ENCODE measurements at places on chromosomes 6 and 20. TPM values are rescaled to one million over a fixed set of nuclear protein-coding genes. Genes with fewer than 3 reads are reported as not detected.

Gene PLAGL2
- total RNA-seq, result 16.4 TPM

Gene EYS
- not detected for total RNA-seq

GRCh38 chr6:56401477-56402070, 154.2 kb upstream of the COL21A1 start:
- H3K4me3 ChIP-seq, result no peak overlapping the region
- DNase-seq, result no peak
- H3K4me1 ChIP-seq, result no peaks in the 10 kb centered on the region
- H3K27ac ChIP-seq, result no peak overlapping the region

DNA sequence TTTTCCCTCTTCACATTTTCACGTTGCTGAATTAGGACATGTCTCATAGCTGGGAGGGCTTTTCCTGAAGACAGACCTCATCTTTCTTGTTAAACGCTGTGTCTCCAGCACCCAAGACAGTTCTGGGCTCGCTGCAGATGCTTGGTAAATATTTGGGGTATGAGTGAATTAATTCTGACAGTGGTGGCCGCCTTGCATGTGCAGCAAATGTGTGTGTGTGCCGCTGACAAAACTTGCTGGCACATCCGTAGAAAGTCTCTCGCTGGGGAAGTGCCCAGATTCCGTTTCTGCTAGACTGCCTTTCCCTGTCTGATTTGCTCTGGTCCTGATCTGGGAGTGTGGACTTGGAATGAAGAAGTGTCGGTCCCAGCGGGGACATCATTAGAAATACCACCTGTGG, 48.2 kb upstream of the ZNFX1 start:
- no peak overlapping the region for H3K4me3 ChIP-seq
- H3K27me3 ChIP-seq, result peaks cover 33% of the 10 kb centered on the region
- H3K27ac ChIP-seq, result peak overlapping the region; percentile 46
- no peak for DNase-seq

GRCh38 chr6:18343741-18344140, 43.4 kb upstream of the RNF144B start:
- DNase-seq, result no peak
- H3K4me1 ChIP-seq, result peaks cover 6% of the 10 kb centered on the region
- H3K27me3 ChIP-seq, result no peaks in the 10 kb centered on the region
- no peaks in the 10 kb centered on the region for H3K36me3 ChIP-seq

DNA sequence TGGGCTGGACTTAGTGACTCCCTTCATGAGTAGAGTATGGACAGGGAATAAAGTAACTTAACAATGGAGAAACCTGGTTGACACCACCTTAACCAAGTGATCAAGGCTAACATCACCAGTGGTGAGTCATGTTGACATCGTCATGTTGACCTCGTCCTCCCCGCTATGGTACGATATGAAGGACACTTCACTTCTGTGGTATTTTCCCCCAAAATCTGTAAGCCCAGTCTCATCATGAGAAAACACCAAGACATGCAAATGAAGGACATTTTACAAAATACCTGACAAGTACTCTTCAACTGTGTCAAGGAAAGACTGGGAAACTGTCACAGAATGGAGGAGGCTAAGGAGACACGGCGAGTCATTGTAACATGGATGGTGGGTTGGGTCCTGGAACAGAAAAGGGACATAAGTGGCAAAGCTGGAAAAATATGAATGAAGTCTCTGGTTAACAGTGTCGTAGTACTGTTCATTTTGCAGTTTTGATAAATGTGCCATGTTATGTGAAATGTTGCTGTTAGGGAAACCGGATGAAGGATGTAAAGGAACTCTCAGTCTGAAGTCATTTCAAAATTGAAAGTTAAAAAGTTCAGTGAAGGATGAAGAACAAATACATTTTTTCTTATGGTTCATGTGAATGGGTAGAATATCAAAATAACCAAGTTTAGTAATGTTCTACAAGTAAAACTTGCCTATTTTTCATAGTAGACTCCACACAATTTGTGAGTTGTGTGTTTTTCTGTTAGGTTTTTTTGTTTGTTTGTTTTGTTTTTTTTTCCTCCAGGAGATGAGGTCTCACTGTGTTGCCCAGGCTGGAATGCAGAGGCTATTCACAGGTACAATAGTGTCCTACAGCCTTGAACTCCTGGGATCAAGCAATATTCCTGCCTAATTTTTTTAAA, 247.5 kb downstream of the TMEM242 start:
- peaks cover 37% of the 10 kb centered on the region for H3K4me1 ChIP-seq
- no peaks in the 10 kb centered on the region for H3K27me3 ChIP-seq
- H3K4me3 ChIP-seq, result no peak overlapping the region
- H3K36me3 ChIP-seq, result no peaks in the 10 kb centered on the region
- H3K27ac ChIP-seq, result no peak overlapping the region

Gene SEL1L2
- not detected for total RNA-seq

GRCh38 chr6:45513213-45513618, 135.5 kb upstream of the SUPT3H start:
- DNase-seq, result no peak
- H3K4me3 ChIP-seq, result no peak overlapping the region
- H3K27ac ChIP-seq, result no peak overlapping the region
- peaks cover 14% of the 10 kb centered on the region for H3K36me3 ChIP-seq

- peaks cover 3% of the 10 kb centered on the region for H3K36me3 ChIP-seq
- H3K27ac ChIP-seq, result no peak overlapping the region
- peaks cover 46% of the 10 kb centered on the region for H3K4me1 ChIP-seq
- no peaks in the 10 kb centered on the region for H3K27me3 ChIP-seq
- DNase-seq, result no peak
- H3K4me3 ChIP-seq, result no peak overlapping the region
Measured at GRCh38 chr6:12071064-12071615, 59.0 kb downstream of the HIVEP1 start.

Gene RNF114
- total RNA-seq, result 46.2 TPM

DNA sequence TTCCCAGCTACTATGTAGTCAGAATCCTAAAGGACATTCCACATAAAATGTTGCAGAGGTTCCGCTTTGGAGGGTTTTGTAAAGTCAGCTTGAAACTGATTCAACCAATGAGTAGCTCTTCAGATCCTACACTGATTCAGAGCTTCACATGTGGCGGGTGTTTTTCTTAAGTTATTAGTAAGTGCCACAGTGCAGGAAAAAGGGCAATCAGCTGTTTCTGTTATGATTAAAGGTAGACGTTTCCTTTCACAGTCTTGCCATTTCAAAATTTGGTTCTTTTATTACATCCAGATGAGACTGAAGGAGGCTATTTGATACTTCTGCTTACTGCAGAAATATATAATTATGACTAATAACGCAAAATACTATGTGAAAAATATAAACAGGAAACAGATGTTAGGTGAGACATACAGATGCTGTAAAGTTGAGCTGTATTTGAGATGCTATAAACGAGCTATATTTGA, 443.9 kb downstream of the CDKAL1 start:
- no peak overlapping the region for H3K4me3 ChIP-seq
- peaks cover 4% of the 10 kb centered on the region for H3K4me1 ChIP-seq
- no peak for DNase-seq
- H3K36me3 ChIP-seq, result peaks cover 2% of the 10 kb centered on the region

DNA sequence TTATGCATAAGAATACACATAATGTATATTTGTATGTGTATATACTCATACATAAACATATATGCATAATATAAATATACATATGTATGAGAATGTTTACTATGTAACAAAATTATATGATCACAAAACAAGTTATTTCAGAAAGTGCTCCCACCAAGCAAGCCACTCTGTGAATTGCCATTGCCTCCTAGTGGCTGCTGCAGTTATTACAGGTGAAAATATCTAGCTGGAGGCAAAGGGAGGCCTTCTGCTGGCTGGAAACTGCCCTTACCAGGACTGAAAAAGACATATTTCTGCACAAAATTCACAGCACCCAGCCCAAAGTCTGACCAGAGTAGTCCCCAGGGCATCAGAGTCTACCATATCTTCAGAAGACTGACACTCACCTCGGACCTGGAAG, 14.4 kb upstream of the ADAM33 start:
- no peak overlapping the region for H3K4me3 ChIP-seq
- H3K27ac ChIP-seq, result no peak overlapping the region
- H3K36me3 ChIP-seq, result no peaks in the 10 kb centered on the region
- DNase-seq, result no peak

Gene BEND6
- total RNA-seq, result 10.9 TPM

Gene BCAS1
- not detected for total RNA-seq

- no peak overlapping the region for H3K4me3 ChIP-seq
- no peak for DNase-seq
- H3K27ac ChIP-seq, result peak overlapping the region; percentile 18
- H3K36me3 ChIP-seq, result peaks cover 14% of the 10 kb centered on the region
- no peaks in the 10 kb centered on the region for H3K27me3 ChIP-seq
- peaks cover 37% of the 10 kb centered on the region for H3K4me1 ChIP-seq
Measured at GRCh38 chr6:3405679-3406078, 51.2 kb downstream of the SLC22A23 start.

DNA sequence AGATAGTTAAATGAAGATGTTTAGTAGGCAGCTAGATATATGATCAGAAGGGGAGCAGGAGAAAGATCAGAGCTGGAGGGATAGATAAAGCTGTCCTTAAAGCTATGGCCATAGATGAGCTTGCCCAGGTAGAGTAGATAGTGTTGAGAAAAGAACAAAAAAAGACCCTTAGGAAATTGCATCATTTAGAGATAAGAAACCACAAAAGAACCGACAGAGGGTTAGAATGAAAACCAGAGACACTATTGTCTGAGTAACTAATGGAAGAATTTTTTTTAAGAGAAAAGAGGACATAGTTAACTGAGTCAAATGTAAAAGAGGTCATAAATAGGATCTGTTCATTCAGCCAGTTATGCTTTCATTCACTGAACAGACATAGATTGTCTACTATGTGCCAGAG, 101.8 kb downstream of the TNFAIP3 start:
- H3K27ac ChIP-seq, result no peak overlapping the region
- DNase-seq, result no peak
- H3K4me1 ChIP-seq, result peaks cover 4% of the 10 kb centered on the region
- peaks cover 1% of the 10 kb centered on the region for H3K27me3 ChIP-seq
- H3K4me3 ChIP-seq, result no peak overlapping the region

Gene OR2B6
- not detected for total RNA-seq

Gene CTAGE9
- not detected for total RNA-seq

DNA sequence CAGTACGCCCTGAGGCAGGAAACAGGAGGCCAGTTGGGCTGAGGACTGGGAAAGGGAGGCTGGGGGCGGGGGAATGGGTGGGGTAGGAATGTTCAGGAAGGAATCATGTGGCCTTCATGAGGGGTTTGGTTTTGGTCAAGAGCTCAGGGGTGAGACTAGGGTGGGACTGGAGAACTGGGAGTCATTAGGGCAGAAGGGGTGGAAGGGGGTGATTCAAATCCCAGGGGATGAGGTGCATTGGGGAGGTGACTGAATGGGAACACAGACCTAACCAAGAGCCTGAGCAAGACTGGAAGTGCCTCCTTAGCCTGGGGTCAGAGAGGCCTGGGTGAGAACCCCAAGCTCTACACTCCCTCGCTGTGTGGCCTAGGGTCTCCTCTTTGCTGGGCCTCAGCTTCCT, 86.8 kb downstream of the DLGAP4 start:
- DNase-seq, result no peak
- H3K27ac ChIP-seq, result no peak overlapping the region
- H3K36me3 ChIP-seq, result no peaks in the 10 kb centered on the region
- peaks cover 5% of the 10 kb centered on the region for H3K4me1 ChIP-seq
- peaks cover 35% of the 10 kb centered on the region for H3K27me3 ChIP-seq

Gene NKX2-4
- total RNA-seq, result not detected

Gene C4A
- total RNA-seq, result 13.3 TPM

DNA sequence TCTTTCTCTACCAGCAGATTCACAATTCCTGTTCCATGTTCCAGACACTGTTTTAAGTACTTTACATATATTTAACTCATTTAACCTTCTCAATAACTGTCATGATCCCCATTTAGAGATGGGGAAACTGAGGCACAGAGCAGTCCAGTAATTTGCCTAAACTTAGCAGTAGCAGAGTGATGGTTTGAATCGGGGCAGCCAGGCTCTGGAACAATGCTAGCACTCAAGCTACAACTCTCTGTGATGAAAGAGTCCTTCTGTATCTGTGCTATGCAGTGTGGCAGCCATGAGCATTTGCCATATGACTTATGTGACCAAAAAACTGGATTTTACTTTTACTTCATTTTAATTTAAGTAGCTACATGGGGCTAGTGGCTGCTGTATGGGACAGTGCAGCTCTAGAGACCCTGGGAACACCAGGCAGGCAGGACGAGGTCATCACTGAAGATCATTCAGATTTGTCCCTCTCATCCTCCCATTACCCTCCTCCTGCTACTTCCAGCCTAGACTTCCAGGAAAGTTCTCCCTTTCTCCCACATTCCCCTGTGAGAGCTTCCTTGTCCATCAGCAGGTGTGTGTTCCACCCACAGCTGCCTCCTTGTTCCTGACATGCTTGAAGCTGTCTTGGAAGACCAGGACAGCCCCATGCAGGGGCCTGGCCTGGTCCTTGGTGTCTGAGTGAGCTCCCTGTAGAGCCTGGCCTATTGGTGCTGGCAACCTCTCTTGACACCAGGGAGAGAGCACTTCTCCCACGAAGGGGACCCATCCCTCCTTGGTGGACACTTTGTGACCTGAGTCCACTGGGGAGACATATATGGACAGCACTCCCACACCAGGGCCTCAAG, 157.0 kb downstream of the MRPL14 start:
- no peak overlapping the region for H3K27ac ChIP-seq

Gene MDC1
- 25.5 TPM for total RNA-seq

DNA sequence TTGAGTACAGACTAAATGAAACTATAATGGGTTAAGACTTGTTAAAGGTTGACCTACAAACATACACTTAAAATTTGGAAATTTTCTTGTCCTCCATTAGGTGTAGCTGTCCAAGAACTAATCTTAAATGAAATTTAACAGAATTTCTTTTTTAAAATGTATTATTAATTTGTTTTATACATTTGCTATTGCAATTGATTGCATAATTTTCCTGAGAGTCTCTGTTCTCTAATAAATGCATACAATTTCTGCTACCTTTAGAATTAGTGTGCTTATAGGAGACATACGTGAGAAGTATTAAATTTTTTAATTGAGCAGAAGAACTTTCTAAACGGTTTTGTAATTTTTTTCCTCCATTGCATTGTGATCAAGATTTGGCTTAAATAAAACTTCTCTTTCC, 1.5 kb downstream of the FAM135A start:
- peaks cover 2% of the 10 kb centered on the region for H3K36me3 ChIP-seq
- H3K27ac ChIP-seq, result no peak overlapping the region
- no peaks in the 10 kb centered on the region for H3K27me3 ChIP-seq

Gene CHRNA4
- total RNA-seq, result not detected

GRCh38 chr6:121285041-121285440, 49.2 kb downstream of the TBC1D32 start:
- no peak overlapping the region for H3K4me3 ChIP-seq
- H3K36me3 ChIP-seq, result peaks cover 21% of the 10 kb centered on the region
- no peaks in the 10 kb centered on the region for H3K27me3 ChIP-seq
- no peak for DNase-seq

Gene RSPO4
- not detected for total RNA-seq

- H3K27ac ChIP-seq, result no peak overlapping the region
- H3K4me3 ChIP-seq, result no peak overlapping the region
- no peaks in the 10 kb centered on the region for H3K27me3 ChIP-seq
- DNase-seq, result no peak
Measured at GRCh38 chr6:21935561-21936028, 342.0 kb downstream of the SOX4 start.

Gene EXOC2
- 32.3 TPM for total RNA-seq

- H3K4me3 ChIP-seq, result no peak overlapping the region
- H3K27ac ChIP-seq, result no peak overlapping the region
- H3K36me3 ChIP-seq, result peaks cover 8% of the 10 kb centered on the region
- H3K27me3 ChIP-seq, result no peaks in the 10 kb centered on the region
- no peak for DNase-seq
Measured at GRCh38 chr6:143685653-143686052, 7.9 kb downstream of the PHACTR2 start.

- H3K4me1 ChIP-seq, result peaks cover 8% of the 10 kb centered on the region
- H3K27ac ChIP-seq, result no peak overlapping the region
- H3K4me3 ChIP-seq, result no peak overlapping the region
- no peak for DNase-seq
- peaks cover 3% of the 10 kb centered on the region for H3K36me3 ChIP-seq
- H3K27me3 ChIP-seq, result no peaks in the 10 kb centered on the region
Measured at GRCh38 chr6:5701174-5701573, 305.6 kb downstream of the NRN1 start.

Gene CRISP2
- not detected for total RNA-seq
